Stimulated activated CD8-positive, alpha-beta memory T cell treated with anti-CD3 and anti-CD28 coated beads, Interleukin-7, amount 100 ng/mL, for 4 hours (primary cell): ENCODE measurements at places on chromosomes 1 and 21.

DNA sequence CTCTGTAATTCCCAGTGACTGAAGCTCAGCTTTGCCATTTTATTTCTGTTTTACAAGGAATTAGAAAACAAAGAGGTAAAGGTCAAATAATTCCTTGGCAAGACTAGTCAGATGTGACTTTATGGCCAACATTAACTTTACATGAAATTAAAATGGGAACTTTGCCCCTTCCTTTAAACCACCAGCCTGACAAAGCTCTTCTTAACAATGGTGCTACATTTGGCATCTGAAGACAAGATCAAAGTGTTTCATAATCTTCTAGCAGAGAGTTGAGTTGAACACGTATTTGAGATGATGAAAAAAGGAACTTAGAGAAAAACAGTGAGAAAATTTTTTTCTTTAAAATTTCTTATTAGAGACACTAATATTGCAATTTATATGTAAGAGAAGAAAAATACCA, 193.8 kb downstream of the AK5 start:
- no peak for DNase-seq

GRCh38 chr1:11528611-11529261, 49.8 kb downstream of the DISP3 start:
- no peak for DNase-seq

DNA sequence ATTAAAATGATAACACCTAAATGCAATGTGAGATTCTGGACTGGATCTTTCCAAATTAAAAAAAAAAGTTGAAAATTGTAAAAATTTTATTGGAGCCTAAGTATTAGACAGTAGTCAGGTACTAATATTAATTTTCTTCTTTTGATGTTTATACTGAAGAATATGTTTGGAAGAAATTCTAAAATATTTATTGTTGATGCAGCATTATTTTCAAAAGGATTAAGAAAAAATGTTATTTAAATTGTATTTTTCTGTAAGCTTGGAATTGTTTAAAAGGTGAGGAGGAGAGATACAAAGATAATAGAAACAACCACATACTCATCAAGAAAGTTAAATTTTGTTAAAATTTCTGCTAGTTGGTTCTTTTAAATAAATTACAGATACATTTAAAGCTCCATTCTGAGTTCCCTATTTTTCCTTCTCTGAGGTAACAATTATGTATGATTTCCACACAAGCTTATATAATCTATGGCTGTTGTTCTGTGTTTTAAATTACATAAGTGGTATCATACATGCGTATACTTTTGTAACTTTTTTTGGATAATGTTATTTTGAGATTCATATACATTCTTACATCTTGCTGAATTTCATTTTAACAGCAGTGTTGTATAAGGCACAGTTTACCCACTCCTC, 180.3 kb upstream of the RGS18 start:
- DNase-seq = no peak

DNA sequence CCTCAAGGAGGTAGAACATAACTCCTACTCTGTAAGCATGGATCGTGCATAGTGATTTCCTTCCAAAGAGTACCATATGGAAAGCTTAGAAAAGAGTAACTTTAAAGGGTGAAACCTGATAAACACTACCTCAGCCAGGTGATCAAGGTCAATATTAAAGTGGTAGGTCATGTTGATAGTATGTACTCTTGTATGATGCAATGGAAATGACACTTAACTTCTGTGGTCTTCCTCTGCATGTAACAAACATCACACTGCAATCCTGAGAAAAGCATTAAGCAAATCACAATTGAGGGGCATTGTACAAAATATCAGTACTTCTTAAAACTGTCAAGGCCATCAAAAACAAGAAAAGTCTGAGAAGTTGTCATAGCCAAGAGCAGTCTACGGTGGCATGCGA, 83.8 kb downstream of the LEPR start:
- DNase-seq = no peak

DNA sequence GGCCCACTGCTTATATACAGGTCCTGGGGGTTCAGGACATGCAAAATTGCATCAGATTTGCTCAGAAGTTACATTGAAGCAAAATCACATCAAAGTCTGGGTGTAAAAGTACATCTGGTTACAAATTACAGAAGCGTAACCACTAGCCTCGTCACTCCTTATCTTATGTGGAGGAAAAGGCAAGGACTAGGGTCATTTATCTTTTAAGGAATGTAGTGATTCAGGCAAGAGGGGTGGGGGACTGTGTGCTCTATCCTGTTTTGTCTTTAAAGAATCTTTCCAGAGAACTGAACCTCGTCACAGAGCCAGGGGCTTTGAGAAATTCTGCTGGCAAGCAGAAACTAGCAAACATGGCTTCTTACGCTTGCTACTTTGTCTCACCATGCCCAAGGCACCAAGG, 61.1 kb upstream of the RAB4A start:
- DNase-seq = no peak

- DNase-seq = no peak
Observed at GRCh38 chr1:150627826-150628410, 1.5 kb downstream of the ENSA start.

DNA sequence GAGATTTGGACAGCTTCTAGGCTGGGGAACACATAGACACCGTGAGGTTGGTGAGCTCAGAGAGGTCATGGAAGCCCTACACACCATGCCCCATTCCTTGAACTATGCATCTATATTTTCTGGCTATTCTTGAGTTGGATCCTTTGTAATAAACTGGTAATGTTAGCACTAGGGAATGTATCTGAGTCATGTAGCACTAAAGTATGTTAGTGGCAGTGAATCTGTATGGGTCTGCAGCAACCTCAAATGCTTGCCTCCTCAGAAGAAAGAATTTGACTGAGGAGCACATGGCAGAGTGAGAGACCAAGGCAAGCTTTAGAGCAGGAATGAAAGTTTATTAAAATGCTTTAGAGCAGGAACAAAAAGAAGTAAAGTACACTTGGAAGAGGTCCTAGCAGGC, 43.7 kb upstream of the LRRC7 start:
- DNase-seq = no peak

GRCh38 chr1:171126504-171126903, 35.8 kb downstream of the FMO3 start:
- DNase-seq = no peak

DNA sequence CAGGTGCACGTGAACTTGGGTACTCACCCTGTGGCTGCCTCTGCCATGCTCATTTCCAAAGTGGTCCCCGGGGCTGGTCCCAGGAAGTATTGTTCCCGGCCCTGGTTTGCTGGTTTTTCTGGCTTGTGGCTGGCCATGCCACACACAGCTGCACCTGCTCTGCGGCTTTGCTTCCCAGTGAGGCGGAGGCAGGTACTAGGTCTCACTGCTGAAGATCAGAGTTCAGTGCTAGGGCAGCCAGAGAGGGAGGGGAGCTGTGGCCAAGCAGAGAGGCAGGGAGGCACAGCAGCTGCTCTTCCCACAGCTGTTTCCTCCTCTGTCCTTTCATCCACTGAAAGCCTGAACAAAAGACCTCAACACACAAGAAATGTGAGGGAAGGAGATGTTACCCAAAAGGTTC, 30.5 kb downstream of the ENO1 start:
- DNase-seq = no peak

- no peak for DNase-seq
Observed at GRCh38 chr1:168626326-168626725, 49.9 kb downstream of the XCL1 start.

DNA sequence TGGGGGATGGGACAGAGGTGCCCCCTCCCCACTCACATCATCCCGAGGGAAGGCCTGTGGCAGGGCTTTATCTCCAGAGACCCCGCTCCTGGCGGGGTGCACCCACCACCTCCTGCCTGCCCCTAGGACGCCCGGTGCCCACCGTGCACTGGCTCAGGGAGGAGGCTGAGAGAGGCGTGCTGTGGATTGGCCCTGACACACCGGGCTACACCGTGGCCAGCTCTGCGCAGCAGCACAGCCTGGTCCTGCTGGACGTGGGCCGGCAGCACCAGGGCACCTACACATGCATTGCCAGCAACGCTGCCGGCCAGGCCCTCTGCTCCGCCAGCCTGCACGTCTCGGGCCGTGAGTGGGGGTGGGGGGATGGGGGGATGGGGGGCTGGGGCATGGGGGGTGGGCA, 71.7 kb downstream of the TRIM11 start:
- no peak for DNase-seq

DNA sequence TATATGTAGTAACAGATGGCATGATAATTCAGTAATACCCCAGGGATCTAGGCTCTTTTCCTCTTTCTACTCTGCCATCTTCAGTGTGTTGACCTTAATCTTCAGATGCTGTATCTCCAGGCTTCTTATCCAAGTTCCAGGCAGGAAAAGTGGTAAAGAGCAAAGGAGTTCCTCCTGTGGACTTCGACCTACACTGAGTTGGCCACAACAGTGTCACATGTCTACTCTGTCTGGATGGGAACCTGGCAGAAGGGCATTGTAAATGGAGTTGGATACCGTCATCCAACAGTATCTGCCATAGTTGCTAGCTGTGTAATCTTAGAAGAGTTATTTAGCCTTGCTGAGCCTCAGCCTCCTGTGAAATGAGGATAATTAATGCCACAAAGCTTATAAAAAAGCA, 21.9 kb downstream of the IL23R start:
- DNase-seq = no peak

- no peak for DNase-seq
Observed at GRCh38 chr1:231938711-231939110, 312.1 kb downstream of the DISC1 start.

GRCh38 chr1:150760013-150760412, 5.6 kb downstream of the CTSS start:
- DNase-seq = no peak

DNA sequence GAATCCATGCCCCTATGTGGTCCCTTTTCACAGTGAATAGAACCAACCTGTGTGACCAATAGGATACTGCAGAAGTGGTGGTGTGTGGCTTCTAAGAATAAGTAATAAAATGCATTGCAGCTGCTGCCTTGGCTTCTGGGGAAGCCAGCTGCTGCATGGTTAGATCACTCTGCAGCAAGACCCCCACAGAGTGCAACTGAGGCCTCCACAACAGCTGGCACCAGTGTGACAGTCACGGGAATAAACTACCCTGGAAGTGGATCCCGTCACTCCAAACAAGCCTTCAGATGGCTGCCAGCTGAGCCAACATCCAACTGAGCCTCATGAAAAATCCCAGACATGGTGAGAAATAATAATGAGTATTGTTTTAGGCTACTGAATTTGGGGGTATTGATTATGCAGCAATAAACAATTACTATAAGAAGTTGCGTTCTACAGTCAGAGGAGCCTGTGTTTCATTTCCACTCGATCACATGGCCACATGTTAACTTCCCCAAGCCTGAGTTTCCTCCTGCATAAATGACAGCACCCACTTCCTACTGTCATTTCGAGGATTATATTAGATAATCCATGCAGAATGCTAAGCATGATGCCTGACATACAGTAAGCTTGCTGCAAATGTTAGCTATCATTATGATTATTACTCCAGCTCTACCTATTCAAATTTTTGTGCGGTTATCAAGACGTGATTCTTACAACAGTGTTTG, 20.8 kb upstream of the COG2 start:
- no peak for DNase-seq

- no peak for DNase-seq
Observed at GRCh38 chr21:46607636-46608035, 2.8 kb upstream of the S100B start.

DNA sequence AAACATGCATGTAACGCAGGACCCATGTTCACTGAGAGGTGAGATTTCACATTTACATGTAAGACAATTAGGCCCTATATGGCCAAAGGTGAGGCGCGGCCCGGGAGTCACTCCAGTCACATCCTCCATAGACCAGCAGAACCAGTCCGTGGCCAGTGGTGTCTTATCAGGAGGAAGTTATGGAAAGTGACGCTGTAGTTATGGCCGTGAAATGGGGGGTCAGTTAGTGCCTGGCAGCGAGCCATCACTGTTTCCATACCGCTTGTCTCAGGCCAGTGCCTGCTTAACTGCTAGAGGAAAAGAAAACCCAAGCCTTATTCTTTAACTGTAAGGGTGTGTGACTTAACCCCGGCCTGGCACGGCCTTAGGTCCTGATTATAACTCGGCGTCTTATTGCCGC, 6.1 kb downstream of the C1orf159 start:
- DNase-seq = no peak

GRCh38 chr1:211329764-211330201, 3.1 kb downstream of the TRAF5 start:
- DNase-seq = no peak

- DNase-seq = no peak
Observed at GRCh38 chr1:65289449-65289848, 19.9 kb upstream of the DNAJC6 start.

- DNase-seq = no peak
Observed at GRCh38 chr21:45019887-45020537, 54.4 kb upstream of the ADARB1 start.

DNA sequence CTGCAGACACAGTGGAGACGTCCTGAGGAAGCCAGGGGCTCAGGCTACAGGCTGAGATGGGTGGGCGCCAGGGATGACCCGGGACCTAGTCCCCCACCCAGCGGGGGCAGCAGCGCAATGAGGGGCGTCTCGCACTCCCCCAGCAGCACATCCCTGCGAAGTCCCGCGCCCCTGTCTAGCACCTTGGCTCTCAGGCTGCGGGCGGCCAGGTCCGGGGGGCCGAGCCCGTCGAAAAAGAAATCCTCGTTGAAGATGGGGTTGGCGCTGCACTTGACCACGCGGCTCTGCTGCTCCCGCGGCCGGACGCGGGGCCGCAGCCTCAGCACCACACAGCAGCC, 1.8 kb downstream of the C2CD4D start:
- DNase-seq = no peak

DNA sequence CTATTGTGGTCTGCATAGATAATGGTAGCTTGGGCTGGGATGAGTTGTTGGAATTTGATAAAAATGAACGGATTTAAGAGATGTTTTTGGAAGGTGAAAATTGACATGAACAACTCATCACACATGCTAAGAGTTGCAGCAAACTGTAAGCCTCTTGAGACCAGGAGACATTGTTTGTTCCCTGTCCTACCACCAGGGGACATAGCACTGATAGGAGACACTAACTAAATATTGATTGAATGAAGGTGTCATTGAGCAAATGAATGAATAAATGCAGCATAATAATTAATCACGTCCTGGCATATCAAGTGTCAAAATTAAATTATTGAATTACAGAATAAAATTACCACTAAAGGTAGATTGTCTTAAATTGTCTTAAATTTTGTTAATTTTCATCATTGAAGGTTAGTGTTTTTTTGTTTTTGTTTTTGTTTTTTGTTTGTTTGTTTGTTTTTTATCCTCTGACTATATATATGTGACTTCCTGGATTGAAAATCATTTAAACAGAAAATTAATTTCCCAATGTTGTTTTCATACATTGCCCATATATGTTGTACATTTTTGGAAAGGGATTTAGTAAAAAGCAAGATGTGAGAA, 285.3 kb upstream of the C1orf105 start:
- no peak for DNase-seq

- no peak for DNase-seq
Observed at GRCh38 chr1:202806845-202807450, 1.3 kb downstream of the KDM5B start.

DNA sequence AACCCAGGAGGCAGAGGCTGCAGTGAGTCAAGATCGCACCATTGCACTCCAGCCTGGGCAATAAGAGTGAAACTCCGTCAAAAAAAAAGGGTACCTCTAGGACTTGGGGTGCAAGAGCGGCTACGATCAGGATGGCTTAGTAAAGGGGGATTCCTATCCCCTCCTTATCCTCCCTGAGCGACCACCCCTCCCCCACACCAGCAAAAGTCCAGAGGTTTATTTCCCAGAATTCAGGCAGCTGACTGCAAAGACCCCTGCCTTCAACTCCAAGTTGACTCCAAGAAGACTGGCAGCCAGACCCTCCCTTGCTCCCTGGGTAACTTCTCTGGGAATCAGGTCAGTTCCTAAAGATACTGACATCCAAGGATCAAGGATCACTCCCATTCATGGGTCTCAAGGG, 12.4 kb upstream of the PRDM16 start:
- DNase-seq = no peak
